Left renal cortex interstitium (tissue), 4 donors: ENCODE measurements at places on chromosomes 6 and 20. TPM values are rescaled to one million over a fixed set of nuclear protein-coding genes. Genes with fewer than 3 reads are reported as not detected.

DNA sequence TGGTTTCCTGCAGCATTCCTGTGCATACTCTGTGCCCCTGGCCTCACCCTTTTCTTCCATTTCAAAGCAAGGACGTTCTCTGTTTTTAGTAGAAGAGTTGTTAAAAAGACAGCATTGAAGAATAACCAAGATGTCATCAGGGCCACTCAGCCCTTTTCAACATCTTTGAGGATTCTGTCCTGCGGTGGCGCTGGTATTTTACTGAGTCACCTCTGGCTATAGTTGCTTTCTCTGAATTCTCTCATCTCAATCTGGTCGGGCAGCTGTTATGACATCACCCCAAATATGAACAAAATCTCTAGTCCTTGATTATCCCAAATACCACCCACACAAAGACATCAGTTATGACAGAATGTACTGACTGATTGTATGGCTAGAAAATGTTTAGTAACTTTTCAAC lies 204.2 kb downstream of the GRIK2 start:
- no peak for DNase-seq

DNA sequence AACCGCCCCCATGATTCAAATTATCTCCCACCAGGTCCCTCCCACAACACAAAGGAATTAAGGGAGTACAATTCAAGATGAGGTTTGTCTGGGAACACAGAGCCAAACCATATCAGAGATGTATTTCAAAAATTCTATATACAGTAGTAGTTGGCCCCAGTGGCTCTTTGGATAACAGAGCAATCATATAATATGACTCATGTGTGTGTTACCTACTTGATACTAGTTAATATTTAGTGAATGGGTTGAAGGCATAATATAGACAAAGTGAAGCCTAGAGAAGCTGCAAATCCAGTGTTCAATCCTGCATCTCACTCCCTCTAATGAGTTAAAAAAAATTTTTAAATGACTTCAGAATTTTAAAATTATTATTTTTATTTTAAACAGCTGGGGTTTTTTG lies 43.2 kb downstream of the KAT14 start:
- no peak for DNase-seq

DNA sequence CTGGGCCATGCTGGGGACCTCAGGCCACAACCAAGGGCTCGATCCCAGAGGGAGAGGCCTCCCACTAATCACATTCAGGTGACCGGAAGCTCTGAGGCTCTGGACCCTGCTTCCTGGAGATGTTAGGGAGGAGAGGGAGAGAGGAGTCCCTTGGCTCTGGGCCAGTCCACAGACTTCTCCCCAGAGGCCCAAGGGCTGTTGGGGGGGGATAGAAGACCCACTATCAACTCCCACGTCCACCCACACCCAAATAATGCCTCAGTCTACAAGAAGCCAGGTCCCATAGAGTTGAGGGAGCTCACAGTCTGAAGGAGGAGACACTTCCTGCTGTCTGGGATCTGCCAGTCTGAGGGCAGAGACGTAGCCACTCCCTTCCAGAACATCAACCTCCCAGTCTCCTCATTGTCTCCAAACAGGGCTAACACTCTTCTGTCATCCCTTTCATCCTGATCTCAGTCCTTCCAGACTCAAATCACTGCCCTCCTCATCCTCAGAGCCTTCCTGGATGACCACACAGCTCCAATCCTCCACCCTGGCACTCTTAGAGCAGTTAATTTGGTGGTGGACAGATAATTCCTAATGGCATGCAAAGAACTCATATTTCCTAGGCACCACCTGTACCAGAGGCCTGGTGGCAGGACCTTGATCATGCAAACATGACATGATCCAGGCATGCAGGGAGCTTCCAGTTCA lies 69.9 kb downstream of the MRPL14 start:
- no peak for DNase-seq

DNA sequence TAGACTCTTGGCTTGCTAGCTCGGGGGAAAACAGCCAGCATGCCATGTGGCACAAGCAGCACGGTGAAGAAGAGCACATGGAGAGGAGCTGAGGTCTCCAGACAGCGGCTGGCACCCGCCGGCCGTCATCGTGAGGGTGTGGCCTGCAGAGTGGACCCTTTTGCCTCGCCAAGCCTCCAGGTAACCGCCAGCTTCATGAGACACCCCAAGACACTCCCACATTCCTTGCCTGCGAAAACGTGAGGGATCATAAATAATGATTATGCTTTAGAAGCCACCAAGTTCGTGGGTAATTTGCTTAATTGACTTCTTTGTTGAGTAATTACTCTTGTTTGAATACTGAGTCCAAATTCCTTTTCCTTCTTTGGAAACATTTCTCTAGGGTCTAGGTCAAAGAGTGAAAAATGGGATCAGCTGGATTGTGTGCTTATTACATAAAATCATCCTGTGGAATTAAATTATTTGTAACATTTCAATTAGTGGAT lies 23.2 kb downstream of the FAM50B start:
- no peak for DNase-seq

GRCh38 chr20:36105711-36106226 lies 48.8 kb upstream of the EPB41L1 start:
- no peak for DNase-seq

DNA sequence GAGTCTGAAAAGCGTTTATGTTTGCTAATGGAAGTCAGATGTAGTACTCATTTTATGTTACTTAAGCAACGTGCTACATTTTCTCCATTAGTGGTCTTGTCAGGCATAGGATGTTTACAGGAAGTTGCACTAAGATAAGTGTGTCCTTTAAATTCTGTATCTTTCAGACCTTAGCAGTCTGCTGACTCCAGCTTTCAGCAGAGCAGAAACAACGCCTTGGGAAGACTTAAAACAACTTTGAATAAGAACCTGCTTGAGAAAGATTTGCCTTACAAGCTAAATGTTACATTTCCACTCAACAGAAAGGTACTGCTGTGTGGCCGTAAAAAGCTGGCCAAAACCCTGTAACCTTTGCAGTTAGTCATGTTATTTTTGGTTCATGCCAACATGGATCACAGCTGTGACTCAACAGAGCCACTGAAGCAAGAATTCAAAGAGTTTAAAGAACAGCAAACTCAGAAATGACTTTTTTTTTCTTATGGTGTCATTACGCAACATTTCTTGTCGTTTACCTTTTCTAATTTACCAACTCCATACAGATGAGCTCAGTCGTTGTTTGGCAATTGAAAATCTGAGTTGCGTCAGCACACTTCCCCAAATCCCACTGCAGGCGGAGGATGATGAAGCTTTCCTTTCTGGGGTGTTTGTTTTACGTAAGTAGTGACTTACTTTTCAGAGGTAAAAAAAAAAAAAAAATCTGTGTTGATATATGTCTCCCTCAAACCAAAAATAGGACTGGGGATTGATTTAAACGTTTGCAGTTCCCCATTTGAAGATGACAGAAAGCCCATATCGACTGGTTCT lies 27.9 kb upstream of the BMP6 start:
- no peak for DNase-seq

DNA sequence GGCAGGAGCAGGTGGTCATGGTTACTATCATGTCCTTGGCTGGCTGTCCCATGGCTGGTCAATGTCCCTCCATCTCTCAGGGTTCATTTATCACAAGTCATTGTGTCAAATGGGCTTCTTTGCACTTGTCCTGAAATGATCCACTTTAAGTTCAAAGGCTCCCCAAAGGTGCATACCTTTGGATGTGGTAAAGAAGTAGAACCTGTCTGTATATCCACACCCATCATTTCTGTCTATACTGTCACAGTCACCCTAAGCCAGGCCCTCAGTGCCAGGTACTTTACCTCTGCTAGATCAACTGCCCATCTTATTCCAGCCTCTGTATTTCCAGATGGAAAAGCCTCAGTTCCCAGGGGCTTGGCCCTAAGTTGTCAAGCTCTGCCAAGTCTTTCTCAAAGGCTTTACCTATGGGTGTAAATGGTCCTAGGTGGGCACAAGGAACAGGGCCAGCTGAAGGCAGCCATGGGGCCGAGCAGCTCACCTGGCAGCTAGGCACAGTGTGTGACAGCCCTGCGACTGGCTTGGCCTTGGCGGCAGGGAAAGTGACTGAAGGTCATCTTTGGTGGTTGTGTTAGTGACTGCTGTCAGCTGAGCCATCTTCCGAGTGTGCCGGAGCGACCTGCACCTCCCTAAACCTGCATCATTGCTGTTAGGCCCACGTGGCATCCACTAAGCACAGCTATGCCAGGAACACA lies 198.4 kb downstream of the SYNDIG1 start:
- no peak for DNase-seq

DNA sequence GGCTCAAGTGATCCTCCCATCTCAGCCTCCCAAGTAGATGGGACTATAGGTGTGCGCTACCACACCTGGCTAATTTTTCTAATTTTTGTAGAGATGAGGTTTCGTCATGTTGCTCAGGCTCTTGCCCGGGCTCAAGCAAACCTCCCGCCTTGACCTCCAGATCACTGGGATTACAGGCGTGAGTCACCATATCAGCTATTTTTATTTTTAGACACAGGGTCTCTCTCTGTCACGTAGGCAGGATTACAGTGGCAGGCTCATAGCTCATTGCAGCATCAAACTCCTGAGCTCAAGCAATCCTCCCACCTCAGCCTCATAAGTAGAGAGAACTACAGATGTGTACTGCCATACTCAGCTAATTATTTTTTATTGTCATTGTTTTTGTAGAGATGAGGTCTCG lies 41.7 kb downstream of the SLC23A2 start:
- no peak for DNase-seq

DNA sequence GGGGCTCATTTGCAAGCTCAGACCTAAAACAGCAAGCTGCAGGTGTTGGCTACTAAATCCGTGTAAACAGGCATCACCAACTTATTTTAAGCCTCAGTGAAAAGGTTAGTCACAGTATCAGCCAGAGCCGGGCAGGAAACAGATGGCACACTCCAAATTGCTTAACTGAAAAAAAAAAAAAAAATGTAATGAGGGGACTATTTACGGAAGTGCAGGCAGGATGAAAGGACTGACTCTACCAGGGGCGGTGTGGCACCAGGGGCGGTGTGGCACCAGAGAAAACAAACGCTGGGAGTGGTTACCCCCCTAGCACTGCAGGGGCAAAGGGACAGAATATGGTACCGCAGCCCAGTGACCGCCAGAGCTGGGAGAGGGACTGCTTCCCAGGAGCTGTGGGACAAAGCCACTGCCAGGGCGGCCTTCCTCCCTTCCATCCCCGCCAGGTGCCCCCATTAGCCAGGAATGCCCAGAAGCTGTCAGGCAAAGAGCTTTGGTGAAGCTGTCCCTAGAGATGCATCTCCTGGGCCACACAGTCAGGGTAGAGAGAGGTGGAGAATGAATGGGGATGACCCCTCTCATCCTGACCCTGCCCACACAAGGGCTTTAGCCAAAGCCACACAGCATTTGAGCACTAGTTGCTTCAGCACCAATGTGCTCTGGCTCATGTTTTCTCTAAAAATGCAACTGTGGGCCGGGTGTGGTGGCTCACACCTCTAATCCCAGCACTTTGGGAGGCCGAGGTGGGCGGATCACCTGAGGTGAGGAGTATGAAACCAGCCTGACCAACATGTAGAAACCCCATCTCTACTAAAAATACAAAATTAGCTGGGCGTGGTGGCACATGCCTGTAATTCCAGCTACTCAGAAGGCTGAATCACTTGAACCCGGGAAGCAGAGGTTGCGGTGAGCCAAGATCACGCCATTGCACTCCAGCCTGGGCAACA lies 39.6 kb upstream of the GFOD1 start:
- DNase-seq = no peak

DNA sequence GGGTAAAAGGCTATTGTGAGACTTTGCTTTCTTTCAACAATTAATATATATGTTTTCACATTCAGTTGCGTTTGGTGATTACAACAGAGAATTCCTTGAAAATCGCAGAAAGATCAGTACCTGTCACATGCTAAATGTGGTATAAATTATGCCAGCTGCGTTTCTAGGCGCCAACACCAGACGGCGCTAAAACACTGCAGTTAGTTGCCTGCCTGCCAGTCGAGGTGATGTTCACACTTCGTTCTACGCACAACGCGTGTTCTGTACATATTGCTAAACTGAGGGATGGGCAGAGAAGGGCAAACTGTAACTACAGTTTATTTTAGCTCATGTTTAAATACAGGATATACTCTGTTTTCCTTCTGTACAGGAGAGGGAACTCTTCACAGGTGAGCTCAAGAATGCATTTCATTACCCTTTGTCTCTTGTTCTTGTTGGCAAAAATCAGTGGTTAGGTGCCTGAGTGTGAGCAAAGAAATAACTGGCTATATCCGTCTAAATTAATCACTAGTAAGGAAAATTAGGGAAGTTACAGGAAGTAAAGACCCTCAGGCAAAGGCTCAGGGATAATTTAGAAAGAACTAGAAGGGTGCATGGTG lies 100.1 kb upstream of the RGS17 start:
- DNase-seq = no peak

DNA sequence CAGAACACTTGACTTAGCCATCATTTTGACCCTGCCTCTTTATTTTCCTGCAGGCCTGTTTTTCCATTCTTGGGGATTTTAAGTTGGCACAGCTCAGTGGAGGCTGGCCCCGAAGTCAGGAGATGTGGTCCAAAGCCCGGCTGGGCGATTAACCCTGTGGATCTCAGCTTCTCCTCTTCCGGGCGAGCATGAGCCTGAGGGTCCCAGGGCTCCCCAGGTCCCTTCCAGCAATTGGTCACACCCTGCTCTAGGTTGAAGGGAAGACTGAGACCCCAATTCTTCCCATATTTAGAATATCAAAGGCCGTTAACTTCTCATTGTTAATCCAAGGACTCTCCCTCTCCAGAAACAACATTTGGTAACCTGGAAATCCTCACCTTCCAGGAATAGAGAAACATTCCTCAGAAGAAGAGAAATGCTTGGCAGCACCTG lies 2.3 kb downstream of the THBS2 start:
- no peak for DNase-seq

DNA sequence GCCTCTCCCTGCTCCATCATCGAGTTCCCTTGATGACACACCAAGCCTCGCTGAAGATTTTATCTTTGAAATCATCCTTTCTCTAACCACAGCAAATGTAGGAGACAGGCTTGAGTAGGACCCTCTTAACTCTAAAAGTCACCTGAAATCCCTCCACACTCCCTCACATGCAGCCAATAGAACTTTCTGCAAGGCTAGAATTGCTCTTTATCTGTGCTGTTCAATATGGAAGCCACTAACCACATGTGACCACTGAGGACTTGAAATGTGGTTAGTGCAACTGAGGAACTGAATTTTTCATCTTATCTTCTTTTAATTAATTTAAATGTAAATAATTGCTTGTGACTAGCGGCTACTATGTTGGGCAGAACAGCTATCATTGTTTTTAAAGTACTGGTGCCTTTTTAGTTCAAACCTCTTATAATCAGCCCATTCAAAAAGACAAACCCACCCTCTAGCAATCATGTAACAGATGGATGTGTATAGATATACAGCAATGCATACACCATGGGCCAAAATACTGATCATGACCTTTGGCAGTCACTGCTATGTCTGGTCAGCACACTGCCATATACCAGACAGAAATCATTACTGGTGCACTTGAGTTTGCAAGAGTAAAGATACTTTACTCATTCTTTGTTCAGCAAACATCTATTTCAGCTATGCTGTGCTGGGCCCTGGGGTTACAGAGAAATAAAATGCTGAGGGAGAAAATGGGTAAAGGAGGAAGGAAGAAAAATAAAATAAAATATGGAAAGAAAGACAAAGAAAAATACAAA lies 50.0 kb downstream of the GFOD1 start:
- DNase-seq = no peak

GRCh38 chr6:71979911-71980310 lies 93.6 kb downstream of the RIMS1 start:
- no peak for DNase-seq

- DNase-seq = no peak
Observed at GRCh38 chr6:141492521-141493284, 640.0 kb upstream of the GJE1 start.

GRCh38 chr6:1611572-1612298 lies 2.0 kb downstream of the FOXC1 start:
- DNase-seq = no peak

- no peak for DNase-seq
Observed at GRCh38 chr20:59786801-59787537, 146.5 kb downstream of the SYCP2 start.

Gene TNF
- not detected for polyA plus RNA-seq

Gene DYNLT2
- 6.9 TPM for polyA plus RNA-seq
